ENCODE measurements at places on chromosomes 5 and 9. TPM values are rescaled to one million over a fixed set of nuclear protein-coding genes. Genes with fewer than 3 reads are reported as not detected.

UGT3A1 gene
- not detected for total RNA-seq

DRD1 gene
- not detected for total RNA-seq

PCDHGA10 gene
- 0.31 TPM for total RNA-seq

GMCL2 gene
- not detected for total RNA-seq

SEPTIN8 gene
- 5.8 TPM for total RNA-seq

FGF18 gene
- 0.38 TPM for total RNA-seq

SLC46A2 gene
- total RNA-seq: not detected

GARNL3 gene
- total RNA-seq: 2.0 TPM

ACER2 gene
- 5.5 TPM for total RNA-seq

DNA sequence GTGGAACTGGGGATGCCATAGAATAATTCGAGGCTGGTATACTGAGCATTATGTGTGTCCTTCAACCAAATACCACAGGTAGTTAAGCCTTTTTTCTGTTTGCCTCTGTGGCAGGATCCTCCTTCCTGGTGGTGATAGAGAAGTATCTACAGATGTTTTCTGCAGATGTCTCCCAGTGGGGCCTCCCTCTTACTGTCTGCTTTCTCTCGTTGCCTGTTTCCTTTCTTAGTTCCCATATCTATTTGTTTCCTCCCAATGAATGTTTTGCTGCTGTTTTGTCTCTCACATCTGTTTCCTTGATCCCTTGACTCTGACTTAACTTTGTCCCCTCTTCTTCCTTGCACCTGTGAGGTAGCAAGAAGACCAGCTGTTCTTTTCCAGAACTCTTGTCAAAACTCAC is 130.9 kb upstream of the NUDT12 start:
- no peak overlapping the region for H3K4me3 ChIP-seq
- H3K27ac ChIP-seq: no peak overlapping the region
- no peak for DNase-seq
- H3K36me3 ChIP-seq: no peaks in the 10 kb centered on the region

DNA sequence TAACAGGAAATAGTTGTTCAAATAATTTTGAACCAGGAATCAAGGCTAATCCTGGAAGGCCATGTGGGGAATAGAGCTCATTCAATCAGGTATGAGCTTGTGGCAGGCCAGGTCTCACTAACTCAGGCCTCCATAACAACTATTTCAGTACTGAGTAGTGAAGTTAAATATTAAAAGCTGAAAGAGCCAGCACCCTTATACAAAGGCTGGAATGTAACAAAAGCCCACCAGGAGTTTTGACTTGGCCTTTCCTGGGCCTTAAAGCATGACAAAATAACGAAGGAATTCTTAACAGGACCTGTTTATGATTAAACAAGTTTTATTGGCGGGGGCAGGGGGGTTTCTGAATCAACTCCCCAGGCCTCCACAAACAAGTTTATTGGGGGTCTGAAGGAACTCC is 1146.7 kb downstream of the CDH9 start:
- H3K4me3 ChIP-seq: no peak overlapping the region
- H3K4me1 ChIP-seq: no peaks in the 10 kb centered on the region
- no peak for DNase-seq
- H3K27me3 ChIP-seq: no peaks in the 10 kb centered on the region

- DNase-seq: no peak
- H3K4me1 ChIP-seq: no peaks in the 10 kb centered on the region
- no peak overlapping the region for H3K27ac ChIP-seq
- no peak overlapping the region for H3K4me3 ChIP-seq
- peaks cover 11% of the 10 kb centered on the region for H3K36me3 ChIP-seq
- H3K27me3 ChIP-seq: no peaks in the 10 kb centered on the region
These were observed 38.9 kb downstream of the AHRR start for GRCh38 chr5:360257-361027.

DNA sequence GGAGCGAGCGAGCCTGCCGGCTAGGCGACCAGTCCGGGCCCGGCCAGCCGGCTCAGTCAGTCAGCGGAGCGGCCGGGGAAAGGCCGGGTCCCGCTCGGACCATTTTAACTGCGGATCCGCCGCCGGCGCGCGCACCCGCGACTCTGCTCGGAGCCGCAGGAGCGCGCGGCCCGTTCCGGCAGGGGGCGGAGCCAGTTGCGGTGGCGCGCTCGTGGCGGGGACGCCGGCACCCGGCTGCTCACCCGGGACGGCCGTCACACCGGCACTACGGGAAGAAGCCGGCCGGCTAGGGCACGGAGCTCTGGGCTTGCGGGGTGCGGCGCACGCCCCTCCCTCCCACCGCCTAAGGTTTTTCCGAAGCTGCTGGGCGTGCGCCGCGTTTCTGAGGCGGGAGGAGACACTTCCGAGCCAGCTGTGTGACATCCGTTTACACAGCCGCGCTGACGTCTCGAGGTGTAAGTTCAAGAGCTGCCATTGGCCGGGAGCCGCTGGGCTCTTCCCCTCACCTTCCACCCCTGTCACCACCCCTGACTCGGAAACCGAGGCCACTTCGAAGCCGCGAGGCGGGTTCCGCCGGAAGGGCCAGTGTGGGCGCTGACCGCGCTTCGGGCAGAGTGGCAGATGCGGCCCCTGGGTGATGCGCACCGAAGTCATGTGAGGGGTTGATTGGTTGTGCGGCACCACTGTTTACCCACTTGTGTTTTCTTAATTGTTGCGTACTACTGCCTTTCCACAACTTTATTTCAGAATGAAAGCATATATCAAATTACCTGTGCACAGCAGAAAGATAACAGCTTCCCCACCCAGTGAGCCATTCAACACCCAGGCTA is at the start of gene FBXL17:
Gene FBXL17 (minus strand): TSS at position 145 of the 830 bp plus-strand sequence.
- H3K36me3 ChIP-seq: peaks cover 8% of the 10 kb centered on the region
- H3K27me3 ChIP-seq: no peaks in the 10 kb centered on the region
- peak; percentile 78 for DNase-seq

GRCh38 chr5:148910686-148911361 is 84.4 kb downstream of the ADRB2 start:
- H3K4me1 ChIP-seq: peaks cover 8% of the 10 kb centered on the region
- no peaks in the 10 kb centered on the region for H3K27me3 ChIP-seq
- H3K36me3 ChIP-seq: no peaks in the 10 kb centered on the region
- no peak overlapping the region for H3K27ac ChIP-seq
- DNase-seq: no peak

- H3K4me1 ChIP-seq: no peaks in the 10 kb centered on the region
- H3K27me3 ChIP-seq: peaks cover 1% of the 10 kb centered on the region
- H3K27ac ChIP-seq: no peak overlapping the region
- H3K4me3 ChIP-seq: no peak overlapping the region
- H3K36me3 ChIP-seq: no peaks in the 10 kb centered on the region
- DNase-seq: no peak
These were observed 464.6 kb upstream of the ACTBL2 start for GRCh38 chr5:57947181-57947580.

DNA sequence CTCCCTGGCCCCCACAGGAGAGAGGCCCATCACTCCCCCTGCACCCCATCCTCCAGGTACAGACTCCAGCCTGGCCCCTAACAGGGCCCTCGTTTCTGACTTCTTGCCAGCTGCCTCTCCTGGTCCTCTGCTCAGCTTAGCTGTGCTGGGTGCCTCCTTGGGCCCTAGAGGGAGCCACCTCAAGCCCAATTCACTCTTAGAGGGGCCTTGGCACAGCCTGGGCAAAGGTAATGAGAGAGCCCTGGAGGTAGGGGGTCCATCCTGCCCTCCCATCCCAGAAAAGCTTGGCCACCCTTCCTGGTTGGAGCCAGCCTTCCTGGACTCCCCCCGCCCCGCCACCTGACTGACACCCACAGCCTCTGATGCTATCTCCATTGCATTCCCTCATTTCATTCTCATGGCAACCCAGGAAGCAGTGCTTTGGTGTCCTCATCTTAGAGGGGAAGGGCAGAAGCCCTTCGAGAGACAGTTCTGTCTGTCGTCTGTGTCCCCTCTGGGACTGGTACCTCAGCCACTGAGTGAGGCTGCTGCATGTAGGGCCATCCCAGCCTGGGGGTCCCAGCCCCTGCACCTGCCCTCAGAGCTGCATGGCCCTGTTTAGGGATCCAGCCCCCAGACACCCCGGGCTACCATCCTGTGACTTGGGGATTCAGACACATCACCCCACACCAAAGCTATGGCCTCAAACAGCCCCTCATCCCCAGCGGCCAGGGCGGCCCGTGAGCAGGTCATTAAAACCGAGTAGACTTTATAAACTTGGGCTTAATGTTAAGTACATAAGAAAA is 95.5 kb downstream of the BARX1 start:
- peaks cover 2% of the 10 kb centered on the region for H3K4me1 ChIP-seq
- no peak overlapping the region for H3K27ac ChIP-seq
- H3K36me3 ChIP-seq: peaks cover 2% of the 10 kb centered on the region
- no peak overlapping the region for H3K4me3 ChIP-seq
- DNase-seq: no peak

DNA sequence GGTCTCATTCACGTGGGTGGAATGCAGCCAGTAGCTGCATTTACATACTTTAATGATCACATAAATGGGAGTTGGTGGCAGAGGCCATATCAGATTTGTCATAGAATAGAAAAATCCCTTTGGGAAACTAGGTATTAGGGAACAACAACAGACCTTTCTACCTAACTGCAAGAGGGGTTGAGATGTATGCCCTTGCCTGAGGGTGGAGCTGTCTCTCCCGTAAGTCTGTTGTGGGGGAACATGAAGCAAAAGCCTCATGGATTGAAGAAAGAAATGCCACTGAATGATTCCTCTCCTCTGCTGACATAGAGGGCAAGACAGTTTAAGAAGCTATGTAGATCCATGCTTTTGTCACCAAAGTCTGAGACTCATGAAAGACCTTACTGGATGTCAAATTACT is 461.3 kb downstream of the SPOCK1 start:
- no peaks in the 10 kb centered on the region for H3K4me1 ChIP-seq
- H3K27me3 ChIP-seq: peaks cover 11% of the 10 kb centered on the region
- no peak for DNase-seq
- H3K36me3 ChIP-seq: peaks cover 11% of the 10 kb centered on the region
- H3K4me3 ChIP-seq: no peak overlapping the region

GRCh38 chr5:178182158-178182876 is 4.9 kb downstream of the GMCL2 start:
- H3K27ac ChIP-seq: no peak overlapping the region
- H3K4me3 ChIP-seq: no peak overlapping the region
- H3K4me1 ChIP-seq: peaks cover 7% of the 10 kb centered on the region

DNA sequence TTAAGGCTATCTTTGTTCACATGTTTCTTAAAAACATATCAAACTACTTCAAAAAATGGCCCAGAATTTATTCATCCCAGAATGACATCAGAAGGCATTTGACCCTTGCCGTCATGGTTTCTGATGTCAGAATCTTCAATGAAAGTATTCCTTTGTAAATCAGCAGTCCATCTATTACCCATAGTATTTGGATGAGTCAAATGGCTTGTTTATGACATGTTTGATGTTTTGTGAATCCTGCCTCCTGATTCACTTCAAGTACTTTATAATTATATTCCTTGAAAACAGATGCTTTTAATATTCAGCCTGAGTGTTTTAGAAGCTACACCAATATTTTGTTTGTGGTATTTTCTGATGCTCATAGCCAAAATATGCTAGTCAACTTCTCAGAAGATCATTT is 200.8 kb upstream of the MEF2C start:
- no peak for DNase-seq
- H3K27me3 ChIP-seq: peaks cover 1% of the 10 kb centered on the region
- H3K36me3 ChIP-seq: no peaks in the 10 kb centered on the region
- H3K27ac ChIP-seq: no peak overlapping the region
- H3K4me3 ChIP-seq: no peak overlapping the region

DNA sequence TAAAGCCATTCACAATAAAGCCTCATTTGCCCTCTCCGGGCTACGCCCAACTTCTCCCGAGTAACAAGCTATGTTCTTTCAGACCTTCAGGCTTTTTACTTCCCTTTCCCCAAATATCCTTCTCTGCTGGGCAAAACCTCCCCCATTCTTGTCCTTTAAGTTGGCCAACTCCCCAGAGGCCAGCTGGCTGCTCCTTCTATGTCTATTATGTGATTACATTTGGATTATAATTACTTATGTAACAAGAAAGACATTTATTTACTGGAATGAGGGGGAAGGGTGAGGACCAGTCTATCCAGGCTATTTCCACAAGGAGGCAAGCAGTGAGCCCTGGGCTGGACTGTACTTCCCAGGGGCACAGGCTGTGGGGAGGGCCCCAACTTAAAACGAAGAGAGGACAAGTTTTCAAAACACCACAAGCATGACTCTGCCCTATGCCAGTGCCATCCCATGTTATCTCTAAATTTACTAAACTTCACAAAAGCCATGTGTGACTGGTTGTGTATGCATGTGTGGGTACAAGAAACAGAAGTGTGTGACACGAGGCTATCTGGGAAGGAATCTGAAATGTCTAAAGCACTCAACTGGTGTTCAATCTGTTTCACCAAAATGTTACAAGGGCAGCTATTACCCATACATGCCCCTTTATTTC is 84.5 kb downstream of the GNAQ start:
- H3K36me3 ChIP-seq: peaks cover 5% of the 10 kb centered on the region
- DNase-seq: no peak

- H3K27me3 ChIP-seq: no peaks in the 10 kb centered on the region
- peak overlapping the region; percentile 53 for H3K4me3 ChIP-seq
- peak overlapping the region; percentile 90 for H3K27ac ChIP-seq
- peak; percentile 46 for DNase-seq
- H3K4me1 ChIP-seq: peaks cover 20% of the 10 kb centered on the region
These were observed 32.1 kb downstream of the PTPA start for GRCh38 chr9:129143031-129143927.

DNA sequence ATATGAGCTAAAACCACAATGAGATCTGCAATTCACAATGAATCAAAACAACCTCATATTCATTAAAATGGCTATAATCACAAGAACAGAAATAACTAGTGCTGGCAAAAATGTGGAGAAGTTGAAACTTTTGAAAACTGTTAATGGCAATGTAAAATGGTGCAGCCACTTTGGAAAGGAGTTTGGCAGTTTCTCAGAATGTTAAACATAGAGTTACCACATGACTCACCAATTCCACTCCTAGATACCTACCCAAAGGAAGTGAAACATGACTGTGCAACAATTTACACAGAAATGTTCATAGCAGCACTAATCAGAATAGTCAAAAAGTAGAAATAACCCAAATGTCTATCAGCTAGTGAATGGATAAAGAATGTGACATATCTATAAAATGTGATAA is 862.2 kb downstream of the DTWD2 start:
- no peak for DNase-seq
- no peaks in the 10 kb centered on the region for H3K4me1 ChIP-seq
- no peaks in the 10 kb centered on the region for H3K27me3 ChIP-seq
- H3K4me3 ChIP-seq: no peak overlapping the region

DNA sequence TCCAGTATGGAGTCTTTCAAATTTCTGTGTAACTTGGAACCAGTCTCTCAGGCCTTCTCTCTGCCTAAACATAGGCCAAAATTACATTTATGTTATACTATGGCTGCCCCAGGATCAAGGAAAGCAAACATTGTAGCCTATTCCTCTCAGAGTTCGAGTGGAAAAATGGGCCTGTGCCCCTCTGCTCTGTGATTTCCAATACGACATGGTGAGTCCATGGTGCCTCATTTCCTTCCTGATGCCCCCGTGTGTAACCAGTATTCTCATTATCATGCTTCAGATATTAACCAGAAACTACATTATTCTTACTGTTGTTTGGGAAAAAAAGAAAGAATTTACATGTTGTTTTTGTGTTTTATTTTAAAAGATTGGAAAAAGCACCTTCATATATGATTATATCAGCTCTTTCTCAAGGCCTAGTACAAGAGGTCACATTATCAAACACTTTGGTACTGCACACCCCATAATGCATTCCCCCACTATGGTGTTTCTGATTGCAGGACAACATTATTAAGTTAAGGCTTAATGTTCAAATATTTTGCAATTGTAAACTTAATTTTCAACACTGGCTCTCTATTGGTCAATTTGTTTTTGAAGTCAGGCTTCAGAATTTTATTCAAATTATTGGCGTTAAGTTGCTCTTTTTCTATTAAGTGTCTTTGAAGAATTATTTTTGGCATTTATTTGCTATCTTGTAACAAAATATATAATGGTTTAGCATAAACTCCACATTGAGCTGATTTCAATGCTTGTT is 151.8 kb upstream of the SLC27A6 start:
- H3K4me3 ChIP-seq: no peak overlapping the region
- no peaks in the 10 kb centered on the region for H3K4me1 ChIP-seq
- DNase-seq: no peak
- no peak overlapping the region for H3K27ac ChIP-seq

Data from naive thymus-derived CD8-positive, alpha-beta T cell (primary cell).